ENCODE measurements at places on chromosomes 6 and 20. TPM values are rescaled to one million over a fixed set of nuclear protein-coding genes. Genes with fewer than 3 reads are reported as not detected.

The MOG gene
- not detected for total RNA-seq

- no peaks in the 10 kb centered on the region for H3K36me3 ChIP-seq
- H3K4me1 ChIP-seq = no peaks in the 10 kb centered on the region
- H3K27me3 ChIP-seq = peaks cover 6% of the 10 kb centered on the region
- no peak overlapping the region for H3K27ac ChIP-seq
- no peak for DNase-seq
Measured at GRCh38 chr6:6969761-6970223, 138.0 kb upstream of the RREB1 start.

The COL21A1 gene
- 22.2 TPM for total RNA-seq

The SYCP2L gene
- total RNA-seq = 0.66 TPM

DNA sequence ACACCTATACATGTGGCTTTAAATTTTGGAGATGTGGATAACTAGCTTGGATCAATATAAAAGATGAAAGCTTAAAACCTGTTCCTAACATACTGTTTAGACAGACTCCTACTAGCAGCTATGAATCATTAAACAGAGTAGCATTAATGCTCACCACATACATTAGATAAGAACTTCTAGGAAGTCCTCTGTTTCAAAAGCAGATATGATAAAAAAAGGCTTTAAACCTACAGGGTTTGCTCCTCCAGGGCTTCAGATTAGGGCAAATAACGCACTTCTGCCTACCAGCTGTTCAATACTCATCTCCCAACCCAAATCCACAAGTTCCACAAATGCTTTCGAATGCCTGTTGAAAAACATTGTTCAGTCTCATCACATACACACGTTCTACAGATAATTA is 1.5 kb downstream of the REPS1 start:
- H3K27me3 ChIP-seq = no peaks in the 10 kb centered on the region
- peaks cover 58% of the 10 kb centered on the region for H3K4me1 ChIP-seq
- no peak for DNase-seq
- H3K4me3 ChIP-seq = peak overlapping the region; percentile 99

DNA sequence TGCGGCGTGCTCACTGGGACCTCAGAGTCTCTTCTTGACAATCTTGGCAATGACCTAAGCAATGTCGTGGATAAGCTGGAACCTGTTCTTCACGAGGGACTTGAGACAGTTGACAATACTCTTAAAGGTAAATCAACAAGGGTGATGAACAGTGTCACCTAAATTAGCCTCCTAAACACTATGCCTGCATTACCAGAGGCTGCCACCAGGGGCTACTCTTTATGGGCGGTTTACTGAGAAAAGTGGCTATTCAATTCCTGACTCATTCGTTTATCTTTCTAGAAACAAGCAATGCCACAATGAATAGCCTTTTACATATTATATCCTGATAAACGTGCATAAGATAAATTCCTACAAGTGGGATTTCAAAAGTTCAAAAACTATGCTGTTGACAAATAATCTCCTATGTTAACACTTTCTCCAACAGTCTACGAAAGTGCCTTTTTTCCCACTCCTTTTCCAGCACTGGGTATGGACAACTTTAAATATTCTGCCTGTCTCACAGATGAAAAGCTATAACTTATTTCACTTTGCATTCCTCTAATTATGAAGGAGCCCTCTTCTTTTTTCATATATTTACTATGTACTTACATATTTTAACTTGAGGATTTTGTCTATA is 1.3 kb downstream of the BPIFA2 start:
- no peak overlapping the region for H3K4me3 ChIP-seq
- H3K36me3 ChIP-seq = no peaks in the 10 kb centered on the region
- H3K27ac ChIP-seq = no peak overlapping the region

The GPANK1 gene
- 20.4 TPM for total RNA-seq

- H3K36me3 ChIP-seq = no peaks in the 10 kb centered on the region
- H3K27me3 ChIP-seq = no peaks in the 10 kb centered on the region
- H3K4me1 ChIP-seq = peaks cover 85% of the 10 kb centered on the region
Measured at GRCh38 chr6:149331043-149331807, 13.7 kb downstream of the TAB2 start.

GRCh38 chr6:48101290-48101689 is 9.7 kb downstream of the PTCHD4 start:
- no peak overlapping the region for H3K27ac ChIP-seq
- H3K4me3 ChIP-seq = no peak overlapping the region
- no peaks in the 10 kb centered on the region for H3K27me3 ChIP-seq
- DNase-seq = no peak
- H3K4me1 ChIP-seq = peaks cover 10% of the 10 kb centered on the region

GRCh38 chr20:2756056-2756611 is 44.3 kb downstream of the CPXM1 start:
- H3K4me3 ChIP-seq = no peak overlapping the region
- no peaks in the 10 kb centered on the region for H3K27me3 ChIP-seq
- peaks cover 25% of the 10 kb centered on the region for H3K4me1 ChIP-seq
- no peak overlapping the region for H3K27ac ChIP-seq
- DNase-seq = no peak
- H3K36me3 ChIP-seq = no peaks in the 10 kb centered on the region

DNA sequence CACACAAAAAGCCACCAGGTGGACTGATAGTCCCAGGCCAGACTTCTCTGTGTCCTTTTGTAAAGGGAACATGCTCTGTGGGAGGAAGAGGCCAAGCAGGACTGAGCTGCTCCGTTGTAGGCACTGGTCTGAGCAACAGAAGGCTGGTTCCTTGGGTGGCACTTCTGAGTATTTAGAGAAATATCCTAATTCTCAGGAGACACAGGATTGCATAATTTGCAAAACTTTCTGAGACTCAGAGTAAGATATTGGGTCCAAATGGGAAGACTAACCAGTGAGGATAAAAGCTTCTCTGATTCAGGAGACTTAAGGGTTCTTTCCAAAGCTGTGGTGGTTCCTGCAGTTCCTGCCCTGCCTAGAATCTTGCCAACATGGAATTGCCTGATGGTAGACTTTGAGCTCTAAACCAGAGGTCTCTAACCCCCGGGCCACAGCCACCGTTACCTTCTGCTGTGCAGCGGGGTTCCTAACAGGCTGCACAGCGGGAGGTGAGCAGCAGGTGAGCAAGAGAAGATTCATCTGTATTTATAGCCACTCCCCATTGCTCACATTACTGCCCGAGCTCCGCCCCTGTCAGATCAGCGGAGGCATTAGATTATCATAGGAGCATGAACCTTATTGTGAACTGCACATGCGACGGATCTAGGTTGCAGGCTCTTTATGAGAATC is 107.0 kb downstream of the OLIG3 start:
- no peaks in the 10 kb centered on the region for H3K4me1 ChIP-seq
- H3K27ac ChIP-seq = no peak overlapping the region
- no peak for DNase-seq

The AIF1 gene
- 9.4 TPM for total RNA-seq

Data from esophagus muscularis mucosa (tissue), 4 donors.